ENCODE measurements at places on chromosomes 7 and 10.

DNA sequence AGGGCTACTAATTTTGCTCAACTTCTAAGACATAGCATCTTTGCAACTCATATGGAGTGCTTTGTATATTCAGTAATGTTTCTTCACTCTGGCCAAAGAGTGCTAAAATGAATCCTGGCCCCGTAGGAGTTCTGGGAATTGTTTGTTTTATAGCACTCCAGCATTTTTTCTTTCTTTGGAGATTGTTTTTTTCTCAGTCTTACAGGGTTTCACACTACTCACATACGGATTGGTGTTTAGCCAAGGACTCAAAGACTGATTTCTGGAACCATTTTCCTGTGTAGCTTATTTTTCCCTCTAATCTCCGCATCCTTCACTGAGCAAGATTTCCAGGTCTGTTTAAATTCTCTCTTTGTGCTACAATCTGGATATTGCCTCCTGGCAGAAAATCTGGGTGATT is 6.4 kb downstream of the TAS2R41 start:
- DNase-seq: no peak

DNA sequence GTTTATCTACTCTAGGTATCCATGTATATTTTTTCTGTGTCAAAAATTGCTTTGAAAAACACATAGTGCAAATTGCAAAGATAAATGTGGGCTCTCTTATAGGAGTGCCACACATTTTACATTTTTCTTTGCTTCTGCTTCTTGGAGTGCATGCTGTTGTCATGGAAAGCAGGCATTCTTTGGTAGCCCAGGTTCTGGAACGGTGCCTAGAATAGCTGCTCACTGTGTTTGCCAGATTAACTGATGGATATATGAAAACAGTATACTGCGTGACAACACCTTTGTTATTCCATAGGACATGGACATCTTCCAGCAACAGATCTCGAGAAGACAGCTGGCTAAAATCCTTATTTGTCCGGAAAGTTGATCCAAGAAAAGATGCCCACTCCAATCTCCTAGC is 13.4 kb downstream of the NIPSNAP2 start:
- no peak for DNase-seq

- DNase-seq: no peak
These were observed 8.3 kb downstream of the DYNC1I1 start for GRCh38 chr7:95780665-95781064.

GRCh38 chr7:128726059-128726736 is 13.0 kb upstream of the CALU start:
- no peak for DNase-seq

- no peak for DNase-seq
These were observed 40.5 kb upstream of the ZNF107 start for GRCh38 chr7:64625114-64626082.

- no peak for DNase-seq
These were observed 40.4 kb upstream of the DLX5 start for GRCh38 chr7:97064972-97065587.

DNA sequence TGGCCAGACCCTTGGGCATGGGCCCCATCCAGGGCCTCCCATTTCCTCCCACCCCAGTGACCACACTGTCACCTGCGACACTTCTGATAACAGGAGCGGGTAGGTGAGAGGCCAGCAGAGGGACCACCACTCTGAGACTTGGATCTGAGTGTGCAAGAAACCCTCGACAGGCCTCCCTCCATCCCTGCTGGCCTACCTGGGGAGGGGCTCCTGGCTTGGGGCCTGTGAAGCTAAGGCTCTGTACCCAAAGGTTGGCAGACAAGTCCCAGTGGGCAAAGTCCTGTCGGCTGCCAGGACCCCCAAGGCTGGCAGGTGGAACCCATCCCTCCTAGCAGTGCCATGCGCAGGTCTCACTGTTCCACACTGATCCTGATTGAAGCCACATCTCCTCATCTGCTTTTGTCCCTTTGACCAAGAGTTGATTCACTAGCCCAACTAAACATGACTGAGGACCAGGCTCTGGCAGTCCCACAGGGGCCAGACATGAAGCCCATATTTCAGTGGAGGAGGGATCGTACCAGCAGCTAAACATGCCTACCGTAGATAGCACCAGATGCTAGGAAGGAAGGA is 1.2 kb upstream of the PGAM2 start:
- DNase-seq: no peak

GRCh38 chr10:50533296-50533695 is 90.5 kb downstream of the SGMS1 start:
- DNase-seq: no peak

- DNase-seq: no peak
These were observed 102.7 kb downstream of the MACC1 start for GRCh38 chr7:20114468-20114867.

DNA sequence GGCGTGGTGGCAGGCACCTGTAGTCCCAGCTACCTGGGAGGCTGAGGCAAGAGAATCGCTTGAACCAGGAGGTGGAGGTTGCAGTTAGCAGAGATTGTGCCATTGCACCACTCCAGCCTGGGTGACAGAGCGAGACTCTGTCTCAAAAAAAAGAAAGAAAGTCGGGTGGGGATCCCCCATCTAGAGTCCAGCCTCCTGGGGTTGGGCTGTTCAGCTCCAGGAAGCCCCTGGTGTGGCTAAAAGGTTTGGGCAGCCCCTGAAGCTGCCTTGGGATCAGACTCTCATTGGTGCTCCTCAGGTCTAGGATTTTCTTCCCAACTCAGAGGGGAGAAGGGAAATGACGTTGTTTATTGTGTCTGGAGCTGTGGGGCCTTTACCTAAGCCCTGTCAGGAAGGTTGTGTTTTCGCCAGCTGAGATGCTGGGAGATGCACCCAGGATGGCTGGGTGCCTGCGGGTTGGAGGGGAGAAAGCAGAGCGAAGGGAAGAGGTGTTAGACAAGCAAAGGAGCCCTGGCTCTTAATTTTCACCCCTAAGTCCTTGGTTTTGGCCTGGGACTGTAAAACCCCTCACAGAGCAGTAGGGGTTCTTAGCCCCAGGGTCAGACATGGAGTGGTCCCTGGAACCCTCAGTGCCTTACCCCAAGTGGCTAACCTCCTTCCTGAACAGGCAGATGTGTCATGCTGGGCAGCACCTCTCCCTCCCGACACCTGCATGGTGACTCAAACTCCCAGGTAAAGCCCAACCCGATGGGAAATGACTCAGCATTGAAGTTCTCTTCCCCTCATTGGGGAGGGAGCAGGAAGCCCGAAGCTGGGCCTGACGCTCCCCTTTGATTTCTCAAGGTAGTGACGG is 21.1 kb downstream of the PLAU start:
- DNase-seq: peak; percentile 47

- DNase-seq: peak; percentile 4
These were observed 12.2 kb downstream of the AQP1 start for GRCh38 chr7:30923774-30924413.

- DNase-seq: no peak
These were observed 201.3 kb downstream of the ARL4A start for GRCh38 chr7:12888717-12889116.

GRCh38 chr10:80273523-80274170 is 15.8 kb downstream of the MAT1A start:
- DNase-seq: no peak

DNA sequence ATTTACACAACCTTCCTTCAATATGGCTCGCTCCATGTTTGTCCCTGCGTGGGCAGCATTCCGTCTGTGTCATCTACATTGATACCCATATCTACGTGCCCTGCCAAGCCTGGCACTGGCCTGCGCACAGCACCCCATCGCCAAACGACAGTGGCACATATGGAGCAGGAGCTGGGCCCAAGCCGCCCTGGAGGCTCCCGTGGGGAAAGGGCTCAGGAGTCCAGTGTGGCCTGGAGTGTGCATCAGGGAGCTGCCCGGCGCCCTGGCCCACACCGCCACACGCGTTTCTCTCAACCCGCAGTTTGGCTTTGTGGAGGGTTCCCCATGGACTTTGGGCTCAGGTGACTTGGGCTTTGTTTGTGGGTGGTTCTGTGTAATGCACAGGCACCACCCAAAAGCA is 273.2 kb downstream of the PTPRN2 start:
- no peak for DNase-seq

DNA sequence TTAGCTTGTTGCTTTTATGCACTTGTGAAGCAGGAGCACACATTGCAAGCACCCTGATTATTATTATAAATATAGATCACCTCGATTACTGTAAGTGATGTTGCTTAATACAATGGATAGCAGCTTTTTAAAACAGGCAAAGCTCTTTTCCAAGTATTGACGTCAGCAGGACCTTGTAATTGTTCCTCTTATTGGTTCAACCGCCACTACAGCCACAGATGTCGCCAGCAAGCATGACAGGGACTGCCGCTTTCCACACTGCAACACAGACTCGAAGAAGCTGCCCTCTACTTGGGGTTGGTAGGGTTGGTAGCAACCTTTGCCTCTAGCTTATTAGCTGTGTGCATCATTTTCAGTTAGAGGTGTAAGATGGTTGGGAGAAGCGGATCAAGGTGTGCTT is 167.6 kb downstream of the ZNF365 start:
- no peak for DNase-seq

- DNase-seq: no peak
These were observed 221.5 kb upstream of the AOAH start for GRCh38 chr7:36945612-36946400.

DNA sequence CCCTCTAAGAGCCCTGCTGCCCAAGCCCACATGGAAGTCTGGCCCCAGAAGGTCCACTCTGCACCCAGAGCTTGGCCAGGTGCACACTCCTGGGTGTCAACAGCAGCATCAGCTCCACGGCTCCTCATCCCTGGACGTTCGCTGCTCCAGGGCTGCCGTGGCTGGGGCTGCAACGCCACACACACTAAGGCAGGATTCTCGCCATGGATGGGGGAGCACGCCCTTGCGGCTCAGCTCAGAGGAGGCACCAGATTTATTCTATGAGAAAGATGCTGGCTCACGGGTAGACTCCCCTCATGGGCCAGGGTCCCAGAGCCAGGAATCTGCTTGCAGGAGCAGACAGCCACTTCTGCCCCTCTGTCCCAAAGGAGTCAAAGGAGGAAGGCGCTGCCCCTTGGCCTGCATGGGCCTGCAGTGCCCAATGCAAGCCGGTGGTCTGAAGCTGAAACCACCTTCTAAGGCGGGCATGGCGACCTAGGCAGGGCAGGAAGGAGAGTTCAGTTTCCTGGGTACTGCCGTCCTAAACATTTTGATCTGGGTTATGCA is 42.1 kb downstream of the CFAP46 start:
- DNase-seq: no peak

- no peak for DNase-seq
These were observed 220.2 kb upstream of the CELF2 start for GRCh38 chr10:10797513-10797912.

DNA sequence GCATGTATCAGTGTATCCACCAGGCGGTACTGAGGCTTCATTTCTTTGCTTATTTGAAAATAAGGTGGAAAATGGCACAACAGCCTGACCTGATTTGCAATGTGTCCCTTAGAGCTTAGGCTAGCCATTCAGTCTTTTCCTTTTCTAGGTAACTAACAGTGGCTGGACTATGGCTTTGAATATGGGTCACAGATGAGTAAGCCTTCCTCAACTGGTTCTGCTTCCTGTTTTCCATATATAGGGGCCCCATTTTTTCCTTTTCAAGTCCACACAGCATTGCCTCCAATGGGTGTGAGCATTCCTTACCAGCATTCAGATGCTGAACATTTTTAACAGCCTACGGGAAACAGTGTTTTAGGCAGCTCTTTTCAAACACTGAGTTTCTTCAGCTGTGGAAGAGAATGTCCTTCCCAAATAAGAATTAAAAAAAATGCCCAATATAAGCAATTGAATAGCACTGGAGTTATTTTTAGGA is 3.9 kb upstream of the ITGB1 start:
- DNase-seq: no peak

DNA sequence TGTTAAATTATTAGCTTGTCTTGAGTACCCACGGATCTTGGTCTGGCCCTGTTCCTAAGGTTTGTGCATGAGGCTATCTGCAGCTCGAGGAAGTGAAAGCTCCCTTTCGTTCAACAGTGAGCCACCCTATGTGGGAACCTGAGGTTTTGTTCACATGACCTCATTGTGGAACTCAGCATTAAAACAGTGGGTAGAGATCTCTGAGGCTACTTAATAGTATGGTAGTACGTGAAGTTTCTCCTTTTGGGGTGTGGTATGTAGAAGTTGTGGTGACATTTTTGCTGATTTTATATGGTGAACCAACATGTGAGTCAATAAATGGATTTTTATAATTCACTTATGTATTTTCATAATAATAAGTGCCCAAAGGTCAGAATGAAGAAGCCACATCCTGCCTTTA is 252.7 kb upstream of the FERD3L start:
- no peak for DNase-seq

- no peak for DNase-seq
These were observed 95.1 kb upstream of the CCDC71L start for GRCh38 chr7:106756071-106756470.

DNA sequence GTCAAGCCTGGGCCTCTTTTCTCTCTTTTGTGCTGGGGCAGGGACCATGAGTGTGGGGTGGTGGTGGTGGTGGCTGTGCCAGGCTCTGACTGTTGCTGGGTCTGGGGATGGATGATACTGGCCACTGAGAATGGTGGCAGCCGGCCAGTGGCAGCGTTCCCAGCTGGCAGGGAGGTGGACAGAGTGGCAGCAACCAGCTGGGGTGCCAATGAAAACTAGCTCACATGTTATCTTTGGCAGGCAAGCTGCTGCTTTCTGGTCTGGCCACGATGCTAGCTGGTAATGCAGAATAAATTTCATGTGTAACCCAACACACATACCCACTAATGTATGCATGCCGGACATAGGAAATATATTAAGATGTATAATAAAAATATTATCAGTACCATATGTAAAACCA is 95.0 kb upstream of the SLC26A5 start:
- no peak for DNase-seq

Data from activated CD4-positive, CD25-positive, alpha-beta regulatory T cell treated with anti-CD3 and anti-CD28 coated beads, Interleukin-2, amount 50 U/mL, for 72 hours (primary cell).